ENCODE measurements at places on chromosomes 2 and 18. TPM values are rescaled to one million over a fixed set of nuclear protein-coding genes. Genes with fewer than 3 reads are reported as not detected.

DNA sequence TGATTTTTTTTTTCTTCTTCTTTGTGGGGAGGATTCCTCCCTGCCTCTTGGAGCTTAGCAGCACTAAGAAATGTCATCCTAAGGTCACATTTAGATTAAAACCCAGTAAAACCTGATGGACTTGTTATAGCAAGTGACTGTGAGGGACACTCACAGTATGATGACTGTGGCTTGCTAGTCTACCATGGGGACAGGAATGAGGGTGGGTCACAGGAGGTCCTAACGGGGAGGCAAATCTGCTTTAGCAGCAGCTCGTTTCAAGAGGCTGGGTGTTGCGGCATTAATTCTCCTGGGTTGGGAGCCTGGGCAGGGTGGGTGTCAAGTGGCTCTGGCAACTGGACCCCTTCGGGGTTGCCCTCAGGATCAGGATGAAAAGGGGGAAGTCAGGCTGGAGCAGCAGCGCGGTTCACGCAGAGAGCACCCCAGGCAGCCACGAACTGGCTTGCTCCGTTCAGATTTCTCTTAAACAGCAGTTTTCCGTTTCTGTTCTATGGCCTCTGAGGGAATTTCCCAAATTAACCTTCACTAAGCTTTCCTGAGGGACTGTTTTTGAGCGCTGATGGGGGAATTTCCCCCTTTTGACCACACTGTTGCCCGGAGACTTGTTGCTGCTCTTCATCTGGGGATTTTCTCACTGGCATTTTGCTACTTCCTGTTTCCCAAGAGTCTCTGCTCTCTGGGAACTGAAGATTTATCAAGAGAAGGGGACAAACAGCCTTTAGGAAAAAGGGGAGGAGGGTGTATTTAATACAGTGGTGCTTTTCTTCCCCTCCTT, 59.8 kb upstream of the PELI1 start:
- DNase-seq: peak; percentile 25

DNA sequence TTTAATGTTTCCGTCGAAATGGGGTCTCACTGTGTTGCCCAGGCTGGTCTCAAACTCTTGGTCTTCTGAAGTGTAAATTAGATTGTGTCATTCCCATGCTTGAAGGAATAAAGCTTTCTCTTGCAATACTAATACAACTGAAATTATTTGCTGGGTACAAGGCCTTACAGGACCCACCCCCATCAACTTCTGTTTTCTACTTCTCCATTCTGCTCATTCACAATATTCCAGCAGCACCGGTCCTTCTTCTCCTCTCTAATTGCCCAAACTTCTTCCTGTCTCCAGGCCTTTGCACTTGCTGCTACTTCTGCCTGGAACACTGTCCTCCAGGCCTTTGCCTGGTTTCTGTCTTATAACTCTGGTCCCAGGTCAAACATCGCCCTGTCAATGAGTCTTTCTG, 73.8 kb downstream of the APOB start:
- DNase-seq: no peak

DNA sequence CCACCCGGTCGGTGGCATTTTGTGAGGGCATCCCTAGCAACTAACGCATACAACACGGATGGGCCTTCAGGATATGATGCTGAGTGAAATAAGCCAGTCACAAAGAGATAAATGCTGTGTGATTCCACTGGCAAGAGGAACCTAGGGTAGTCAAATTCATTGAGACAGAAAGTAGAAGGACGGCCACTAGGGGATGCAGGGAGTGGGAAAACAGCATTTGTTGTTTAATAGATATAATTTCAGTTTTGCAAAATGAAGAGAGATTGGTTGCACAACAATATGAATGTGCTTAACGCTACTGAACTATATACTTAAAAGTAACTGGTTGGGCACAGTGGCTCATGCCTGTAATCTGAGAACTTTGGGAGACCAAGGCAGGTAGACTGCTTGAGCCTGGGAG, 112.9 kb downstream of the AFF3 start:
- no peak for DNase-seq

DNA sequence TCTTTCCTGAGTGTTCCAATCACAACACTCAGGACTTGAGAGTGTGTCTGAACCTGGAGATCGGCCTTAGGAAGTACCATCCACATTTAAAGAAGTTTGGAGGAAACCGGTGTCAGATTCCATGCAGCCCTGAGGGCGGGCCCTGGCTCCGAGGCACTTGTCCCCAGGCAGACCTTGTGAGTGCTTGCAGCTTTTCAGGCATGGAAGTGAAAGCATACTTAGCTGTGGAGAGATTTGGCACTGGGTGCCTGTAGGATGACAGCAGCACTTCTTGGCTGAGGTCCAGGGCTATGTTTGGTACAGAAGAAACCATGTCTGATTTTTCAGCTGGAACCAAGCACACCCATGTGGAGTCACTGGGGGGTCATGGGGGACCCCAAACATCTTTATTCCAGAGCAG, 230.8 kb downstream of the SEPTIN10 start:
- DNase-seq: no peak

GRCh38 chr2:98806236-98806697, 75.3 kb upstream of the MGAT4A start:
- no peak for DNase-seq

DNA sequence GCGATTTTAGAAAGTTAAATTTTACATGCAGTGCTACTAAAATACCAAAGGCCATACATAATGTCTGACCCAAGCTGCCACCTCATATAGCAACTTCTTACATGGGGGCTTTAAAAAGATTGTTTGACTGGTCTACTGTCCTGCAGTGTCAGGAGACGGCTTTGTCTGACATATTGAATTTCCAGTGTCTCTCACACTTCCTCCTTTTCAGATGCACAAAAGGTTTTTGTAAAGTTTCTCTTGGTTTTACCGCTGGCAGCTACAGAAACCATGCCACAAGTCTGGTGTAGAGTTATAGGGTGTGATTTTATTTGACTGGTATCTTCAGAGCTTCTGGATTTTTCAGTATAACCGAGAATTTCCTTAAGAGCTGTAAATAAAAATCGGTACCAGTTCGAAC, 1.1 kb upstream of the ASAP2 start:
- no peak for DNase-seq

GRCh38 chr2:191483117-191483516, 194.8 kb upstream of the NABP1 start:
- no peak for DNase-seq

DNA sequence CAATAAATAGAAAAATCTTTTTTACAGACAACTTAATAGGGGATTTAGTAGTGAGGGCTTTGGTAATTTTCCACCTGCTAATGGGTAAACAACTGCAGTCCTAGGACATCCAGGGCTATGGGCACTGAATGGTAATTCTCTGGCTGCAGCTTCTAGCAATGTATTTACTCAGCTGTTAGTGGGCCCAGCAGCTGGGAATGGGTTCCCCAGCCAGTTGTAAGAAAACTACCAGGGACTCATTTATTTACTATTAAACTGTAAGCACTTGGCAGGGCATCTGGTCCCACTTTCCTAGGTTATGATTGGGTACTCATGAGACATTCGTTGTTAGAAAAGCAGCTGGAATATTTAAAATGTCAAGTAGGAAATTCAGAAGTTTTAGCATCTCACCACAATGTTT, 363.8 kb upstream of the TRIB2 start:
- DNase-seq: no peak

- no peak for DNase-seq
These were observed 162.8 kb downstream of the TPGS2 start for GRCh38 chr18:36665952-36666351.

GRCh38 chr2:242032780-242033656, 163.5 kb downstream of the RTP5 start:
- no peak for DNase-seq

- no peak for DNase-seq
These were observed 191.1 kb downstream of the CDH2 start for GRCh38 chr18:27985832-27986231.

DNA sequence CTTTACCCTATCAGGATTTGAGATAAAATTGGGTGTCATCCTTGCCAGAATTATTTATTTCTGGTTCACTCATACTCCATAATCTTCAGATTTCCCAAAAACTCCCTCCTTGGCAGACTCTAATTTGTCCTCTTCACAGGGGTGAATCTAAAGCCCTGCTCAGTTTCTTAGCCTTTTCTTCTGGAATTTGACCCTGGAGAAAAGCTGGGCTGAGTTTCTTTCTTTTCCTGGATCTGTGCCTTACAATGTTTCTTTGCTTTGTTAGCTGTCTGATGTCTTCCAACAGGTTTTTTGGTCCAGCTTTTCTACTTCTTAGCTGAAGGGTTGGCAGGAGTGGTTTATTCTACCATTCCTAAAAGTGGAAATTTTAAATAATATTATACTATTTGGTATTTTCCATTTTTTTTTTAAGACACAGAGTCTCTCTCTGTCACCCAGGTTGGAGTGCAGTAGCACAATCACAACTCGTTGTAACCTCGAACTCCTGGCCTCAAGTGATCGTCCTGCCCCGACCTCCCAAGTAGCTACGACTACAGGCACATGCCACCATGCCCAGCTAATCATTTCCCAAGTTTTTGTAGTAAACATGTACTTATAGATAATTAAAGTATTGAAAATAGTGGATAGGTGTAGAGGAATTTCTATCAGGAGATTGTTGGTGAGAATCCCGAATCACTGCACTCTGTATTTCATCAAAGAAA, 138.4 kb upstream of the TWIST2 start:
- DNase-seq: no peak

DNA sequence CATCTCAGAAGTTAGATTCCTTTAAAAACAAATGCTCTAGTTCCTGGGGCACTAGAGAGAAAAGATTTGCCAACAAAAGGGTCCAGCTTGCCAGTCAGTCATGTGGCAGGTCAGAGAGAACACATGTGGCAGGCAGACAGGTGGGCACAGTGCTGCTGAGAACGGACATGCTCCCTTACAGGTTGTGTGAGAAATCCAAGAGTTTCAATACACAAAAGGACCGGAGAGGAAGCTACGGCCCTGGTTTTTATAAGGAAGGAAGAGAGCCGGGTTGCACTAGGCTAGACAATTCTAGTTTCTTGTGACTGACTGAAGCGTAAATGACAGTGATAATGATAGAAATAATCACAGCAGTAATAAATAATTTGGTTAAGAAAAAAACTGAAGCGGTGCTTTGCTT, 18.3 kb downstream of the CDC42EP3 start:
- DNase-seq: no peak

The RBFA gene
- 40.6 TPM for total RNA-seq

The GMCL1 gene
- total RNA-seq: 17.6 TPM

The MDH1B gene
- total RNA-seq: 1.2 TPM

Measured in CD8-positive, alpha-beta memory T cell (primary cell).